ENCODE measurements at places on chromosomes 7 and 10.
A peak's percentile ranks its signal among the peaks of the same experiment; 100 is the strongest.

- DNase-seq = no peak
These were observed 5.5 kb downstream of the SGCE start for GRCh38 chr7:94650147-94651051.

GRCh38 chr7:25549271-25549921 lies 321.1 kb upstream of the NPVF start:
- DNase-seq = no peak

- no peak for DNase-seq
These were observed 45.8 kb downstream of the SUFU start for GRCh38 chr10:102549549-102549948.

DNA sequence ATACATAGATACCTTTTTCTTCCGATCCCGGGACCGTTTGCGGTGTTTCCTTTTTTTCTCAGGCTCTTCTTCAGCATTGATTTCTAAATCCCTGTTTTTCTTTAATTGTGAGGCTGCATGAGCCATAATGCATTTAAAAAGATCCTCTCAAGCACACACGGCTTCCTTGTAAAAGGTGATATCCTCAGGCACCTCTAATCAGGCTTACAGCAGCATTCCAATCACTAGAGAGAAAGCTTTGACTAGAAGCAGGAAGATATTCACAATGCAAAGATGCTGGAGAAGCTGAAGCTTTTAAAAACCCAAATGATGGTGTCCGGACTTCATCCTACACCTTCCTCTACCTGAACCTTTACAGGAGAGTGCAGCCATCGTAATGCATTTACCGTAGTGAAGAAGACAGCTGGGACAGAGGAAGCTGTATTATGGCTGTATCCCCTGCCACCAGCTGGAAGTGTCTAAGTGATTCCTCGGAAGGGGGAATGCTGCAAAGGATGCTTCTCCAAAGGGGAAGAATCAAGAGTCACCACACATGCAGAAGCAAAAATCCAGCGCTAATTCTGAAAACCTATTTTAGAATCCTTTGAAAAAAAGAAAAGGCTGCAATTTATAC lies at the start of gene ANK3:
Gene ANK3, minus strand, starts transcription at position 463 of the 613 bp plus-strand sequence. Its CDS starts 337 bp downstream, at position 126.
- no peak for DNase-seq

DNA sequence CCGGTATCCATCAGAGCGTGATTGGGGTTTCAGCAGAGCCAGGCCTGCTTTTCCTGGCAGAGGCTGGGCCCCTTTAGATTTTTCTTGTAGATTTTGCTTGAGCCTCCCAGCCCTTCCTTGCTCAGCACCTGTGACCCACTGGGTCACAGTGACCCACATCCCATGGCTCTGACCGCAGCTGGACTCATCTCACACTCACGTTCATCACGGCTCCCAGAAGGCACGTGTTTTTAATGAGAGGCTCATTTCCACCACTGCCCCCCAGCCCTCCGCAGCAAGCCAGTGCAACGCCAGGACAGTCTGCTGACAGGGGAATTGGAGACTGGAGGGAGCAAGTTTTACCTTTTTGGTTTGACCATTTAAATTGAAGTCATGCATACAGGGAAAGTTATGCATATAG lies 155.7 kb downstream of the CUX1 start:
- no peak for DNase-seq

DNA sequence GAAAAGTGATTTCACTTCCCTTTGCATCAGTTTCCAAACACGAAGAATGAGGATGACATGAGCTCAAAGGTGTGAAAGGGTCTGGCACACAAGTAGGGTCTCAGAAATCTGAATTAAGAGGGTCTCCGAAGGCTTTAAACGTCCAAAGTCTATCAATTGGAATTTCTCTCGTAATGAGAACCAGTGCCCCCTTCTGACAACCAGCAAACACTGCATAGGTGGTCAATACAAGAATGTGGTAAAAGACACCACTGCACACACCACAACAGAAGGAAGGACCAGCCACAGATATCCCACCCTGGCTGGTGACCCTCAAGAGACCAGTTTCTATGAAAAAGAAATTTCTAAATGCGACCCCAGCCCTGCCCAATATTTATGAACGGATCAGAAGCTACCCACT lies 78.1 kb downstream of the CALN1 start:
- no peak for DNase-seq

DNA sequence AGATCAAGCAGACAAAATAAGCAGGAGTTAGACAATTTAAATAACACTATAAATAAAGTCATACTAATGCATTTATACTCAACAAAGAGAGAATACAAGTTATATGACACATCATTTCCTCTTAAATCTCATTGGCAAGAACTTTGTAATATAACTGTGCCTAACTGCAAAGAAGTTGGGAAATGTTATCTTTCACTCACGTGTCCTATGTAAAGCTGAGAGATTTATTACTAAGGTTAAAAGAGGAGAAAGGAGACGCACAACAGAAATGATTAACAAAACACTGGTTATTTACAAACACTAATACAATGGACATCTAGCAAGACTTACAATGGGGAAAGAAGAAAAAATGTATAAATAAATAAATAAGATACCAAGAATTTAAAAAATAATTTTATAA lies 12.7 kb upstream of the TMEM273 start:
- DNase-seq = no peak

DNA sequence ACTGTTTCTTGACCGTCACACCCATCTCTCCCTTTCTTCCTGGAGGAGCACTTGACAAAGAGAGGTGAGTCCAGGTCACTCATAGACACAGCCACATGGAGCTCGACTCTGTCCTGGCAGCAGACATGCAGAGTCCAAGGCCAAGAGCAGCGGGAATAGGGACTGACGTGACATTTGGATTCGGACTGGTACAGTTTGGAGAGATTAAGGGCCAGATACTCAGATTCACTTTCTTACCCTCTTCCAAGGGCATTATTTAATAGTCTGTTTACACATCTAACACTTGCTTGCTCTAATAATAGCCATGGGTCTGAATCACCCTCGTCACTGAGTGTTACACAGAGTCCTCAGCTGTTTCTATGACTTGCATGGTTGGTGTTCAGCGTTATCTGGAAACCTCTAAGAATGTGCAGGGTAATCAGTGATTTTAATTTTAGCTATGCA lies 39.2 kb upstream of the OTUD1 start:
- DNase-seq = no peak

- DNase-seq = no peak
These were observed 6.5 kb upstream of the CRHR2 start for GRCh38 chr7:30688718-30689221.

DNA sequence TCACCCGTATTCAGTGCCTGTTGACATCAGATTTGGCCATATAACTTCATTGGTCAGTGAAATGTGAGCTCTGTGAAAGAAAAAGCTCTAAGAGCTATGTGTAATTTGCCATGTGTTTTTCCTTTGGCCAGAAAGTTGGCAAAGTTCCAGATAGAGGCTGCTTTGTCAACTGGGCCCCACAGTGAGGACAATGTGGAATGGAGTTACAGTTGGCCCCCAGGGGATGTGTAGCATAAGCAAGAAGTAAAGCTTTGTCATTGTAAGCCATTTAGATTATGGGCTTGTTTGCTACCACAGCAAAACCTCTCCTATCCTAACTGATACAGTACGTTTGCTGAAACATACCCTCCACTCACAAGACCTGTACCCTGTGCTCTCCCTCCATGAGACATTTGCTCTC lies 119.1 kb upstream of the HABP2 start:
- DNase-seq = no peak

- no peak for DNase-seq
These were observed 5.1 kb downstream of the RAPGEF5 start for GRCh38 chr7:22351878-22352277.

DNA sequence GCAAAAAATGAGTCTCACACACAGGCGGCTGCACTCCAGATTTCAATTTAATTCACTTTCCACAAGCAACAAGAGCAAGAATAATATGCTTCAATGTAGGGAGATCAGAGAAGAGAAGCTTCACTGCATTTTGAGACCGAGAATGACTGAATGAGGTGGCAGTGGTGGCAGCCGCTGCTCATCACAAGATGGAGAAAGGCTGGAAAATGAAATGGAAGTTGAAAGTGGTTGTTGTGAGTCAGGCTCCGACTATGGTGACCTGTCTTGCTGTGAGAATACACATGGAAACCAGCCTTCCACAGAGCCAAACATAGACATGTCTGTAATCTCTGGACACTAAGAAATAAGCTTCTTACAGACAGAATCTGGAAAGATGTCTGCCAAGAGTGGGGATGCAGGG lies 499.6 kb upstream of the LRRN3 start:
- DNase-seq = no peak

- DNase-seq = no peak
These were observed 131.7 kb downstream of the DGKI start for GRCh38 chr7:137715121-137715520.

GRCh38 chr10:72263613-72264241 lies 10.0 kb upstream of the DDIT4 start:
- peak; percentile 34 for DNase-seq

DNA sequence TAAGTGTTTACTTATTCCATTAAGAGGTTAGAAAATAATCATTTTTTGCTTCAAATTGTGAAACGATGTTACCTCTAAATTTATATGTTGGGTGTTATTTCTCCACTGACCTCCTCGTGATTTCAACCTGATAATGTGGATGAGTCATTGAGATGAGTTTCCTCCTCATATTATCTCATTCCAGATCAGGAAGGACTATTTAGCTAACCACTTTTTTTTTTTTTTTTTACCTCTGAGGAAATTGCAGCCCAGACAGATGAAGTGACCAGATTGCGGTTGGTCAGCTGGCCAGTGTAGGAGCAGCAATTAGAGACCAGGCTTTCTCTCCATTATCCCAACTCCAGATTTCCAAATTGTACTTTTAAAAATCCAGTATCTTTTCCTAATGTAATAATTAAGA lies 248.7 kb downstream of the FZD1 start:
- DNase-seq = no peak

DNA sequence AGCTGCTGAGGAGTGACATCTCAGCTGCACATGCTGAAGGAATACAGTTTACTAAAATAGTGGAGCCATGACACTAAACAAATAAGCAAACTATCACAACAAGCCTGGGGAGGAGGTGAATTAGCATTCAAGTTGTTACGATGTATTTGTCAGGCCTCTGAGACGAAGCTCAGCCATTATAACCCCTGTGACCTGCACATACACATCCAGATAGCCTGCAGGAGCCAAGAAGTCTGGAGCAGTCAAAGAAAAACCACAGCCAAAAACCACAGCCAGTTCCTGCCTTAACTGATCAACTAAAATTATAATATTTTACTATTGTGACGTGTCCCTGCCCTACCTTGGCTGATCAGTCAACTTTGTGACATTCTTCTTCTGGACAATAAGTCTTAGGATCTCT lies 68.6 kb downstream of the NSUN6 start:
- DNase-seq = no peak

DNA sequence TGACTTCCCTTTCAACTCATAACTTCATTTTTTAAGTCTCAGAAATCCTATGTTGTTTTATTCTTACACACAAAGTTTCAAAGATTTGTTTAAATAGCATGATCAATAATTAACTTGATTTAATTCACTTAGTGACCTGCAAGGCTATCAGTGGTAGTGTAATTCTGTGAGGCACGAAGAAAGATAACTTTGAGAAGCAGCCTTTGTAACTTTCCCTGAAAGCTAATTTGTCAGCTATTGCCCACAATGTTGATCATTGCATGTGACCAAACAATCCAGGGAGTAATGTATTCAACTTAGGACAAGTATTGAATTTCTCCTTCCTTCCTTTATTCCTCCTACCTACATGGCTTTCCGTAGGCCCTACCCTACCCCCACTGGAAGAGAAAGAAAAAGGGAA lies 111.0 kb downstream of the SEMA3D start:
- DNase-seq = no peak

GRCh38 chr7:107170051-107170915 lies 1.5 kb downstream of the HBP1 start:
- no peak for DNase-seq

GRCh38 chr7:19871102-19871501 lies 97.7 kb upstream of the TMEM196 start:
- no peak for DNase-seq

DNA sequence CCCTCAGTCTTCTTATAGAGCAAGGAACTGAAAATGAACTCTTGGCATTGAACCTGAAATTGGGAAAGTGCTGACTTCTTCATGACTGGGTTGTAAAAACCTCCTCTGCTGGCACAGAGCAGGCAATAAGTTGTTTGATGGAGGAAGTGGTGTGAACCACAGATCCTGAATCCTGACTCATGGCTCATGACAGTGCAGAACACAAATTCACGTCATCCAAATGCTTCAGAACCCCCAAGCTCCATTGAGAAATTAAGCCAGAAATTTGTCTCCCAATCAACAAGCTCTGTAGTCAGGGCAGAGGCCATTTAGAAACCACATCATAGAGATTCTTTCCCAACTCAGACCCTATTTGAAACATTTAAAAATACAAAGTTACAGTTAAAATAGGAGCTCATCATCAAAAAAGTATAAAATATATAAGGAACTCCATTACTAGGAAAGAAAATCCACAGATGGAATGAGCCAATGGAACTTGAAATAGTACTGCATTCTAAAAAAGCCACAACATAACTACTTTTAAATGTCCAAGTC lies 10.3 kb upstream of the STK17A start:
- peak; percentile 87 for DNase-seq

DNA sequence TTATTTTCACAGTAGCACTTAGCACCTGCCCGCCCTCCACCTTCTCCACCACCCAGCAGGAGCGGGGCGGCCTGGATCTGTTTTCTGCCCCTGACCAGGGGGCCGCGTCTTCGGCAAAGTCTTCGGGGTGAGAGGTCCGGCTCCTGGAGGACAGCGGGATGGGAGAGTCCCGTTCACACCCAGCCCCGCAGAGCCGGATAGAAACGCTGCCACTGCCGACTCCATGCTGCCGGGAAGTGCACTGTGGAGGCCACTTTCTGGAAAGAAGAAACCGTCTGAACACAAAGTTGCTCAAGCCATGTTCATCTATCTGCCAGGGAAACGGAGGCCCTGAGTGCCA lies 14.5 kb upstream of the ZNF273 start:
- DNase-seq = no peak

DNA sequence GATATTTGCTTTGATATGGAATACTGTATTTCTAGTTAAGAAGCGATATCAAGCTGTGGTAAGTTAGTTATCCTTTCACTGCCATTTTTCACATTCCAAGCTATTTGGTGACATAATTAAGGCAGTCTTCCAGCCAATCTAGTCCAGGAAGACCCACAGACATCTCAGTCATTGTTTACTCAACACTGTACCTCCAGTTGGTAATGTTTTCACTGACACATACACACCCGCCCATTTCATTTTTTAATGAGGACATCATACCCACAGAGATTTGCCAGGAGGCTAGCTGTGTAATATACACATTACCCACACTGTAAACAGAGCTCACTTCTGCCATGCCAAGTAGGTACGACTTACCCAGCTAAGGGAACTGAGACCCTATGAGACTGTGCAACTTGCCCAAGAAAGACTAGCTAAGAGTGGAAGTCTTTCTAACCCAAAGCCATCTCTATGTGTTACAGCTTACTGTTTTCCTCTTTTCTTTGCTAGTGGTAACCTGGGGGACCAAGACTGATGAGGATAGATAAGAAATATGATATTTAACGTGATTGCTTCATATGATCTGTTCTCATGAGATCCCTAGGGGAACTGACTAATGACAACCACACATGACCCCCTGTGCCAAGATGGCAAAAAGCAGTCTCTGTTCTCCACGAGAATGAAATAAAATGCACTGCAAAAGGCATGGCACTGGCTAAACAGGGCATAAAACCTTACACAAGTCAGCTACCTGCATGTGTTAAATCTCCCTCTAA lies 179.0 kb downstream of the DGKI start:
- no peak for DNase-seq

All from T-helper 1 cell (primary cell).